AML-193 (cell line): ENCODE measurements at places on chromosomes 3 and 15.

DNA sequence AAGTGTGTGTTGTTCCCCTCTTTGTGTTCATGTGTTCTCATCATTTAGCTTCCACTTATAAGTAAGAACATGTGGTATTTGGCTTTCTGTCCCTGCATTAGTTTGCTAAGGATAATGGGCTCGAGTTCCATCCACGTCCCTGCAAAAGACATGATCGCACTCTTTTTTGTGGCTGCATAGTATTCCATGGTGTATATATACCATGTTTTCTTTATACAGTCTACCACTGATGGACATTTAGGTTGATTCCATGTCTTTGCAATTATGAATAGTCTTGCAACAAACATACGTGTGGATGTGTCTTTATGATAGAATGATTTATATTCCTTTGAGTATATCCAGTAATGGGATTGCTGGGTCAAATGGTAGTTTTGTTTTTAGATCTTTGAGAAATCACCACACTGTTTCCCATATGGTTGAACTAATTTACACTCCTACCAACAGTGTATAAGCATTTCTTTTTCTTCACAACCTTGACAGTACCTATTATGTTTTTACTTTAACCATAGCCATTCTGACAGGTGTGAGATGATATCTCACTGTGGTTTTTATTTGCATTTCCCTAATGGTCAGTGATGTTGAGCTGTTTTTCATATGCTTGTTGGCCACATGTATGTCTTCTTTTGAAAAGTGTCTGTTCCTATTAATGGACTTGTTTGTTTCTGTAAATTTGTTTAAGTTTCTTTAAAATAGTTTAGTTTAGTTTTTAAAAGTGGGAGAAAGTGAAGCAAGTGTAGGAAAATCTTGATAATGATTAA is 21.9 kb upstream of the SLC30A4 start:
- DNase-seq, result no peak

DNA sequence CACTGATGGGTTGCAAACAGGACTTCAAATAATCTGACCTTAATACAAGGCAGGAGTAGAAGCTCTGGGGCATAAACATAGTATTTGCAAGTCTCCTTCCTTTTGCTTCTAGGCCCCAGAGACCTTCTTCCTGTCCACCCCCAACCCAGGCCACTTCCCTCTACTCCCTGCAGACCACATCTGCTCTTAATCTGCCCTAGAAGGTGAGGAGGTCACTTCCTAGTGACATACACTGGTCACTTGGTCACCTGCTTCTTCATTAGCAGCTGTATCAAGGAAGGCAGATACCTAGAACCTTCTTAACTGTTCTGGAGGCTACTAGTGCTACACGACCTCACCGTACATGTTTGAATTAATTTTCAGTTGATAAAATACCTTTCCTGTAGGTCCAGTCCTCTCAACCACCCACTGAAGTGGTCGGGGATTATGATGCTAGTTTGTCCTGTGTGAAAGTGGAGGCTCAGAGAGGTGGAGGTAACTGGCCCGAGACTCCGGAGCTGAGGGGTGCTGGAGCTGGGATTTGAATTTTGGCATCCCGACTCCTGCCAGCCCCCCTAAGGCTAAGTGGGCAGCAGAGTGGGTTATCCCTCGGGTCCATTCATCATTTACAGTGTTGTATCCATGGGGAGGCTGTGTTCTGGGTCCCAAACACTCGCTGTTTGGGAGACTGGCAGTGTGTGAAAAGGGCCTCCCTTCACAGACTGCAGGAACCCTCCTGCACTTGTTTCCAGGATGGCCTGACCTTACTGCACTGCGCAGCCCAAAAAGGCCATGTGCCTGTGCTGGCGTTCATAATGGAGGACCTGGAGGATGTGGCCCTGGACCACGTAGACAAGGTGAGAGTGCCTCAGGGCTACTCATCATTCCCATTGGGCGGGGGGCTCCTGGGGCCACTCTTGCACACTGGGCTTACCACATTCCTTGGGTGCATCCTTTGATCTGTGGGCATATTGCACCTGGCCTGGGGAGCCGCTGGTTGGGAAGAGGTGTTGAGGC is 13.9 kb downstream of the ANKDD1A start:
- no peak for DNase-seq

DNA sequence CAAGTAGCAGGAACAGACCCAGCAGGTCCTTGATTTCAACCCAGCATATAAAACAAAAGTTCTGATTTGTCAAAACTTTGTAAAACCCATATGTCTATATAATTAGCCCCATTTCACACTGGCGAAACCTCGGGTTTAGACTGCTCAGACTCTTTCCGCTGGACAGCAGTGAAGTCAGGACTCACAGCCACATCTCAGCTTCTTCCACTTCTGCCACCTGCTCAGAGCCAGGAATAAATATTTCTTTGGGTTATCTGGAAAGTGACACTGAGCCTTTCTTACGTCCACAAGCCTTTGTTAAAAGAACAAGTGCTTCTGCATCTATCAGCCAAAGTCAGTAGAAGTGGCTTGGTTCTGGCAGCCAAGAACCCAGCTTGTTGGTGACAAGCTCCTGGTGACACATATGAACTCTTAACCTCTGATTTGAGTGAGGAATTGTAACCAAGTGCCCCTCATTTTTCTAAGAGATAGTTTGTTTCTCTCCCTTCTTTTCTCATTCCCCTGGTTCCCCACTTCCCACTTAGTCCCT is 118.1 kb upstream of the CHD2 start:
- no peak for DNase-seq

DNA sequence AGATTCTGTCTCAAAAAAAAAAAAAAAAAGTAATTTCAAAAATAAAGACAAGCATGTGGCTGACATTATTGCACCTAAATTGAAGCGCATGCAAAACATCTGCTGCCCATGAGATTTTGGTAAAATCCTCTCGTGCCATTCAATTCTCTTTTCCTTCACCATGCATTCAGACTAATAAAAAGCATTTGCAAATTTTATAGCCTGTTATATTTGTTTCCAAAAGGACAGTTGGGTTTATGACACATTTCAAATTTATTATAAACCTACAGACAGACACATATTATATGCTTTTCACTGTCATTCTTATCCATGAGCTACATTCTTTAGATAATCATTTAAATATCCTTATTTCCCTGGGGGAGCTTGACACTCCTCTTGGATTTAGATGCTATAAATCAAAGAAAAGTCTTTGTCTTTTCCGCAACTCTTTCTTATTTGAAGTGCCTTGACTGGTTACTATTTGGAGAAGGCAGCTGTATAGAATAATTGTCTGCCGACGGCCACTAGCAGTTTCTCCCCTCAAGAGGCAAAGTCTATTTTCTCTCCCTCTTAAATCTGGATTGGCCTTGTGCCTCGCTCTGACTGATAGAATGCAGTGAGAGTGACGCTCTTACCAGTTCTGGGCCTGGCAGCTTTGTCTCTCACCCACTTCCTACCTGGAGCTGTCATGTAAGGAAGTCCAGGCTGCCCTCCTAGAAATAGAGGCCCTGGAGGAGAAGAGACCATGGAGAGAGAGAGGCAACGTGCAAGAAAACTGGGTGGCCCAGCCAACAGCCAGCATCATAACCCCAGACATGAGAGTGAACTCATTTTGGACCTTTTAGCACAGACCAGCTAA is 6.8 kb upstream of the LRIG1 start:
- DNase-seq, result no peak

- no peak for DNase-seq
These were observed 869 bp downstream of the PLA1A start for GRCh38 chr3:119598410-119599098.

DNA sequence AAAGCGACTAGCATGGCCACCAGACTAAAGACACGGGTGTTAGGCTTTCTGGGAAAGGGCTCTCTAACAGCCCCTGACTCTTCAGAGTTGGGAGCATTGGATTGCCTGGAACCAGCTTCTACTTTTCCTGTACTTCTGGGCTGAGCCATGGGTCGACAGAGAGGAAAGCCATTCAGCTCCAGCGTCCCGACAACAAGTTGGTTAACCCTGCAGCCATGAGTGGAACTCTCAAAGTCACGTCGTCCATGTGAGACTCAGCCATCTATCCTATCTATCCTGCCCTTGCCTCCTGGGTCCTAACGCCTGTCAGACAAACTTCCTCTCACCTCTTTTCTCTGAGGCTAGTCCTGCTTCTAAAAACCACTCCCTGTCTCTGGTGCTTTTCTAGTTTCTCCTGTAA is 32.6 kb upstream of the TBC1D5 start:
- no peak for DNase-seq

- DNase-seq, result no peak
These were observed 10.0 kb downstream of the SATB1 start for GRCh38 chr3:18415167-18415566.

GRCh38 chr3:7565574-7565973 is 704.7 kb downstream of the GRM7 start:
- no peak for DNase-seq

DNA sequence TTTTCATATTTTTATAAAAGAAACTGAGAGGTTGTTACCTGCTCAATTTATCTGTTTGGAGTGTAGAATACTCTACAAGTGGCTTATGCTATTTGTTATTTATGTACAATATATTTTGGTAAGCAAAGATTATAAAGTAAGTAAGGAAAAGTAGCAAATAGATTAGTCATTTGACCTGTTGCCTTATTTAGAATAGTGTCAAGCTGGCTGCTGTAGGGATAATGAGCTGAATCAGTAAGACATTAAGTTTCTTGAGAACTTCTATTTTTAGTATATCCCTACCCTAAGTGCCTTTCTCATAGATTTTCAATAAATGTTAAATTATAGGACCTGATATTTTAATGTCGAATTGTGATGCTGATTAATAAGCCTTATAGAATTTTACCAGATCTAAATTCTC is 37.2 kb downstream of the ECT2 start:
- DNase-seq, result no peak

DNA sequence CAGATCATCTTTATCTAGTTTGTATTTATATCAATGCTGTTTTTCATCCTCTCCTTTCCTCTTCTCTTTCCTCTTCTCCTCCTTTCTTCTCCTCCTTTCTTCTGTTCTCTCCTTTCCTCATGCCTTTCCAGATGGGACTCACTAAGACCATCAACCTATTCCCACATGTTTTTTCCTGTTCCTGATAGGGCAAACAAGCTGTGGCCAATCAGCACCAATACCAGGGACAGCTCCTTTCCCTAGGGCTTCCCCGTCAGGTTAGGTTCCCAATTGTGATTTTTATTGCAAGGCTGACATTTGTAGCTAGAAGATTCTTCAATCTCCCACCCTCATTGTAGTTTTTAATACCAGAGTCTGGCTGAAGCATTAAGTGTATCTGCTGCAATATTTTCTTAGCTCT is 76.3 kb upstream of the COL8A1 start:
- no peak for DNase-seq
